ENCODE measurements at places on chromosomes 3 and 15.
A peak's percentile ranks its signal among the peaks of the same experiment; 100 is the strongest.

GRCh38 chr3:71492566-71492965 is 91.0 kb downstream of the FOXP1 start:
- DNase-seq, result no peak

GRCh38 chr3:141972399-141972798 is 96.0 kb downstream of the ATP1B3 start:
- peak; percentile 92 for DNase-seq

DNA sequence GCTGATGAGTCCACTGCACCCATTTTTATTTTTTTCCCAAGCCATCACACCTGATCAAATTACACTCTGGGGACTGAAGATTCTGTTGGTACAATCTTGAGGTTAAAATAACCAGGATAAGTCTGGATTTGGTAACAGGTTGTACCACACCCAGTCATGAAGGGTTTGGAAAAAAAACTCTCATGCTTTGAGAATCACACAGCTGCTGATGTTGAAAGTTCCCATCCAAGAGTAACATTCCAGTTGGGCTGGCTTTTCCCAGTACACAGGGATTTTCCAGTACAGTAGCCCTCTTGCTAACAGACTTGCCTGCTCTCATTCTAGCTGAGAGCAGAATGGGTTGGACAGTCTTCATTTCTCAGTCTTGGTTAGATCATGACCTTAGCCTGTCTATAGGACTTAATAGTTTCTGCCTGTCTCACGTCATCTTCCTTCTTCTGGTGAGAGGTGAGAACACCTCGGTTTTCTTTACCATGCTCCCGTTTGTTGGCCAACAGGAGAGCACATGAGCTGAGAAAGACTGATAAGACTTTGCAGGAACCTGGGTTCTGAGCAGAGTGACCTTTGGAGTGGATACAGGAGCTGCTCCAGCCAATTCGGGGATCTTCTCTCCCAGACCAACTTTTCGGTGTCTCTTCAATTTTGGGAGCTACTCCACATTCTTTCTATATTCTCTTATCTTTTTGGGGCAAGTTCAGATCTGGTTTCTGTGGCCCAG is 300.1 kb upstream of the LYSMD4 start:
- peak; percentile 84 for DNase-seq

DNA sequence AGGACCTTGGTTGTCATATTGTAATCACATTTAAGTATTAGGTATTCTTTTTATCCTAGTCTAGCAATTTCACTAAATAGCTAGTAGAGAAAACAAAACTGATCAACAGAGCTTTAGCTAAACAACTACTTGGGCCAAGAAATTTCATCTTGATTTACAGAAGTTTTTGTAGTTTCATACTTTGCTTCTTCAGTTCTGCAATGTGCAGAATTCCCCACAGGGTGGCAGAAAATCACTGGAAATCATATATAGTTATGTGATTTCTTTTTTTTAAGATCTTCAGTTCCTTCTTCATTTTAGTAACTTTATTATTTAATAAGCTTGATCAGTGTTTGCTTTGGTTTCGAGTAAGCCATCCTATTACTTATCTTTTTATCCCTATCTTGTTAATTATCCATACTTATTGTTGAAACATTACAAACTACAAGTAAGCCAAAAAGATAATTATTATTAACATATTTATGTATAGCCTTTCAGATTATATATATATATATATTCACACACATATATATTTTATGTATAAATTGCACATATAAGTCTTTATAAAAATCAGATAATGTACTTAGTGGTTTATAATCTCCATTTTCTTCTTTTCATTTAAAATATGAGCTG is 2.2 kb upstream of the BNIP2 start:
- DNase-seq, result peak; percentile 42

DNA sequence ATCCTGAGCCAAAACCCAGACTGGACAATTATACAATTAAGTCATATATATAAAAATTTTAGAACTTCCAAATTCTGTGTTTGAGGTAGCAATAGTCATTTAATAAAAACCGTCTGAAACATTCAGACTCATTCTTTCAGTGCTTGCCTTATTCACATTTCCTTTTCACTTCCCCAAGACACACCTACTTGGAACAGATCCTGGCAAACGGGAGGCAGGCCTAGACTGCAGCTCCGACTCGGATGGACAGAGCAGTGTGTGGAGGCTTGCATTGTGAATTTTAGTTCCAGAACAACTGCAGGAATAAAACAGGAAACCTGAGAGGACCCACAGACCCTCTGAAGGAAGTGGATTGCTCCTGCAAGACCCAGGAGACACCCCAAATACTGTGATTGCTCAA is 341.4 kb downstream of the CNTN3 start:
- no peak for DNase-seq
